ENCODE measurements at places on chromosomes 3 and 15.
A peak's percentile ranks its signal among the peaks of the same experiment; 100 is the strongest.

DNA sequence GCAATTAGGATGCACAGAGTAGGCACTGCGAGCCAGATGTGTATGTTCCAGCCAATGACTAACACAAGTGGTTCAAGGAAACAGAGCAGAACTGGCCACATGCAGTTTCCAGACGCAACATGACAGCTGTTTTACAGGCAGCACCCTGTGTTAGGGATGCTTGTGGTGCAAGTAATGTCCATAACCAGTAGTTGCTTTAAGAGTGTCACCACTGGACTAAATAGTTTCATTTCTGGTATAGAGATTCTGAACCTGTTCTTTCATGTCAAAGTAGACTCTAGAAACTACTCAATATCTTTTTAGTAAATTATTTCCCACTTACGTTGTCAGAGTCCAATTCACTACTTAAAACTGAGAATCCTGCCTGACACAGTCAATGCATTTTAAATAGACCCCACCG is 14.5 kb upstream of the LPP start:
- DNase-seq = no peak

DNA sequence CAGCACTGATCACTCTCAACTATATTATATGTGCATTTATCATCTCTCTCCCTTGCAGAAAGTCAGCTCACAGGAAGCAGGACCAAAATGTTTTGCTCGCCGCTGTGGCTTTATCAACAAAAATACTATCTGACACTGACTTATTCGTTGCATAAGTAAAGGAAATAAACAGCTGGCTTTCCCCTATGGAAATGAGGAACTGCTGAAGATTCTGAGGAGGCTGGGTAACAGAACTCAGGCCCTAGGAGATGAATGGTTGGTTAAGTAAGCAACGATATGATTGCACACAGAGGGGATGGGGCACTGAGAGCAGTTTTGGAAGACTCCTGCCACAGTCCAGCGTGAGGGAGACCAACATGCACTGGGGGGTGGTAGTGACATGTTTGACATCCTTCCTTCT is 181.1 kb downstream of the STT3B start:
- peak; percentile 67 for DNase-seq

DNA sequence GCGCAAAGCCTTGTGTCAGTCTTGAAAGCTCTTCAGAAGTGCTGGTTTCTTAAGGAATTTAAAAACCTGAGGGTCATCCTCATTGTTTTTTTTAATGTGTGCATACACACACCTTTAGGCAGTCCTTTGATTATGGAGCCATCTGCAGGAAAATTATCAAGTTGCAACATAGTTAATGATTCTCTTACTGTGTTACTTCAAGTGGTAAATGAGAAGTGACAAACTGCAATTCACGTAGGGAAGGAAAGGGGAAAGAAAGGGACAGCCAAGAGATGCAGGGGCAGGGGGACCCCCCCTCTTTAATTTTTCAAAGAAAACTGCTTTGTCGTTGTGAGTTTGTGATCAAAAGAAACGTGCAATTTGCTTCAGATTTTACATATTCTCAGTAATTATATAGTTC is 162.4 kb upstream of the CGNL1 start:
- DNase-seq = peak; percentile 31

DNA sequence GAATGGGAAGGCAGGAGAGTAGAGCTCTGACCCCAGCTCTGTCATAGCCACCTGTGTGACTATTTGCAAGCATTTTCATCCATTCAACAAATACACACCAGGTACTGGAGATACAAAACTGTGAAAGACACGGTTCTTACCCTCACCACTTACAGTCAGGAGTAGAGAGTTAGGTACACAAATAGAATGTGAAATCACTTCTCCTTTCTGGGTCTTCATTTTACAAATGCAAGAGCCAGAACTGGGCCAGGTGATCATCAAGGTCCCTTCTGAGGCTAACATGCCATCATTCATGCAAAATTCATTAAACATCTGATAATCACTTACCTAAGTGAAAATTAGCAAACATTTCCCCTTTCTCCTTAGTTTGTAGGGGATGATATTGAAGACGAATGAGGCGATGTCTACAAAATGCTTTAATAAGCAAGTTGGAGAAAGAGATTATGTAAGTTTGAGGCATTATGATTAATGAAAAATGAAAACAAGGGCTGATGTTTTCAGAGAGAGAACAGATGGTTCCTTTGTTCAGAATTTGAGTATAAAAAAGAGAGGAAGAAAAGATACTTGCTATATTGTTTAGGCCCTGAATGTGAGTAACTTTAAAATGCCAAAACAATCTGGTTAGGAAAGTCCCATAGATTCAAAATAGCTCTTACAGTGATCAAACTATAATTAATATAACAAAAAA is 88.6 kb downstream of the LPP start:
- no peak for DNase-seq

DNA sequence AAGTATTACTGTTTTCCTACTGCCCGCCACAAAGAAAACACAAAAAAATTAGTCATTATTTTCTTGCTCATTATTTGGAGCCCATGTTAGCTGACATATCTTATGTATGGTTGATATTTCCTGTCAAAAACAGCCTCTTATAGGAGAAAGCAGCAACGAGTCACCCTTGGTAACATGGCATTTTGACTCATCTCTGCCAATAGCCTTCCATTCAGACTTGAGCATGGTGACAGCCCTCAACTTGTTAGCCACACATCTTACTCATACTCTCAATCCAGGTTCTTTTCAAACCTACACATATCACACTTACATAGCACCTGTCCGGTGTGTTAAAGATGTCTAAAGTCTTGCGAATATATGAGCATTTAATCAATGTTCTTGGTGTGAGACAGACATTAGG is 109.4 kb upstream of the SAMMSON start:
- peak; percentile 46 for DNase-seq

- no peak for DNase-seq
Measured at GRCh38 chr3:139201446-139202225, 142.2 kb upstream of the MRPS22 start.

DNA sequence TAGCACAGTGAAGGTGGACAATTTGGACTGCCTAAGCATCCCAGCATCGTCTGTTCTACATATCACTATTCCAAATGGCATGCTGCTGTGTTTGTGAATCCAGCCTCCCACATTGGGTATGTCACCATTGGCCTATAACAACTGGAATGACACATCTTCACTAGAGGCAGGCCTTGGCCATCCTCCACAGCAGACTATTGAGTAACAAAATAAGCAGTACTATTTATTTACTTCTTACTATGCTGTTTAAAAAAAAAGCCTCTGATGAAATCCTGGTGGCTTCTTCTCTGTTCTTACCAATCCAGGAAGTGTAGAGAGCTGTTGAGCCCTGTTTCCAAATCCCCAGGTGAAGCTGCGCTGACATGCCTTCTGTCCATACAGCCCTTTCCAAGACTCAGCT is 30.6 kb upstream of the CERS3 start:
- peak; percentile 68 for DNase-seq

DNA sequence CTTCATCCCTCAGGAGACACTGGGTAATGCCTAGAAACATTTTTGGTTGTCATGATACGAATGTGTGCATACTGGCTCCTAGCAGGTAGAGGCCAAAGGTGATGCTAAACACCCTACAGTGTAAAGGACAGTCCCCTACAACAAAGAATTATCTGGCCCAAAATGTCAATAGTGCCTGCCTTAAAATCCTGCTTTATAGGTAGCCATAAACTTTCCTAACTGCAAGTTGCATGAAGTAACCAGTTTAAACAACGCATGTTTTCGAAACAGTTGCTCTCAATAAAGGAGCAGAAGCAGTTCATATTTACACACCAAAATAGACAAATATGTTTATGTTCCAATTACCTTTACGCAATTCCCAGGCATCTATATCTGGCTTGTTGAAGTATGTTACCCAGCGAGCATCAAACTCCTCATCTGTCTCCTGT is 9.1 kb downstream of the COX5A start:
- DNase-seq = no peak

- peak; percentile 11 for DNase-seq
Measured at GRCh38 chr3:51340013-51340829, 44.9 kb upstream of the MANF start.

DNA sequence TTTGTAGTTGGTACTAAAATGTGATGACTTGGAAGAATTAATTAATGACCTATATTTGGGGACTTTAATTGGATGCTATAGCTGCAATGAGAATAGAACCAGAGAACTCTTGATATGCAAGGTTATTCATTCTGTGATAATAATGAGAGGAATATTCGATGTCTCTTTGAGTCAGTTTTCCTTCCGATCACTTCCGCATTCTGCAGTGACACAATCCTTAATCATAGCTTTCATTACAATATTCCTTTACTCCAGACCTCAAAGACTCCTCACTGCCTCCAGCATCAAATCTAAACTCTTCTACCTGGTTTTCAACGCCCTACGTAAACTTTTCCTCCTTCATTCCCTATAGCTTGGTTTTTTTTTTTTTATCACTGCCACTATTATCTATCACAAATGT is 21.6 kb downstream of the B3GNT5 start:
- DNase-seq = peak; percentile 67

DNA sequence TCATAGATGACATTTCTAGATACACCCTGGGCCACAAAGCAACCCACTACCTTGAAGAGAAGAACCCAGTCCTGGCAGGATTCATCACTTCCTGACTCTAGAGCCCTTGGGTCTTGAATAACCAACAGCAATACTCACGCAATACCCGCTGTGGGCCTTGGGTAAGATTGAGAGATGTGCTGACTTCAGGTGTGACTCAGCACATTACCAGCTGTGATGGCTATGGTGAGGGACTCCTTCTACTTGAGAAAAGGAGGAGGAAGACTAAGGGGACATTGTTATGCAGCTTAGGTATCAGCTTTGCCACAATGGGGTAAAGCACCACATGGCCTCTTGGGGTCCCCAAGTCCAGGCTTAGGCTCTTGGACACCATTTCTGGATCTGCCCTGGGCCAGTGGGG is 14.9 kb downstream of the C3orf33 start:
- peak; percentile 9 for DNase-seq

DNA sequence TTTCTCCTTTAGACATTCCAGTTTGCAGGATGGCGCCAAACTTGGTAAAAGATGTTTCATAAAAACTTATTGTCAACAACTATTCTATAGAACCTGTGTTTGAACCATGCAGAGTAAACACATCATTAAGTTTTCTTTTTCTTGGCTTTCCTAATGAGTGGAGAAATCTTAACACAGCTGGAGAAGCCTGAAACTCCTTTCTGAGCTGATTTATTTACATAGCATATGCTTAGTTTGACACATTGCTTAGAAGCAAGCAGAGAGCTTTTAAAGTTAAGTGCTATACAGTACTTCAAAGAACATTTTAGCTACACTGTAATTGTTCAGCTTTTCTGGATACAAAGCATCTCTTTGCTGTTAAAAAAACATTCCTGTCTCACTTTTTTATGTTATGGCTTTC is 61.0 kb upstream of the PAQR5 start:
- no peak for DNase-seq

DNA sequence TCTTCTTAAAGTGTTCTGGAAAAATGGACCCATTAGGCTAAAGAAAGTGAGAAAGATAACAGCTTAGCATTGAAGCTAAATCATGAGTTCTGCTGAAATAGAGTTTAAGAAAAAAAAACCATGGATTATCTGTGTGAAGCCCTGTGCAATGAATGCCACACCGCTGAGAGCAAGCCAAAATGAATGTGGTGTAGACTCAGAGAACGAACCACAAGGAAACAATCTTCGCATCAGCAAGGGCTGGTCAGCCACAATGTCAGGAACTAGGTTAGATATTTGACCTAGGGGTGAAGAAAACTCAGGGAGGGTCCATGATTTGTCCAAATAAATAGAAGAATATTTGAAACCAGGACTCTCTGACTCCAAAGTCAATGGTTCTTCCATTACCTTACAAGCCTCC is 91.4 kb upstream of the MEX3B start:
- no peak for DNase-seq

GRCh38 chr3:124256156-124256555 is 264.2 kb upstream of the ROPN1 start:
- DNase-seq = no peak

GRCh38 chr3:156764751-156765150 is 61.4 kb upstream of the LEKR1 start:
- DNase-seq = peak; percentile 43

- DNase-seq = no peak
Measured at GRCh38 chr3:183148056-183148455, 14.5 kb downstream of the LAMP3 start.

GRCh38 chr15:74182131-74182530 is 8.6 kb downstream of the ISLR start:
- DNase-seq = no peak

- DNase-seq = peak; percentile 5
Measured at GRCh38 chr3:53457068-53457467, 37.3 kb upstream of the CACNA1D start.

DNA sequence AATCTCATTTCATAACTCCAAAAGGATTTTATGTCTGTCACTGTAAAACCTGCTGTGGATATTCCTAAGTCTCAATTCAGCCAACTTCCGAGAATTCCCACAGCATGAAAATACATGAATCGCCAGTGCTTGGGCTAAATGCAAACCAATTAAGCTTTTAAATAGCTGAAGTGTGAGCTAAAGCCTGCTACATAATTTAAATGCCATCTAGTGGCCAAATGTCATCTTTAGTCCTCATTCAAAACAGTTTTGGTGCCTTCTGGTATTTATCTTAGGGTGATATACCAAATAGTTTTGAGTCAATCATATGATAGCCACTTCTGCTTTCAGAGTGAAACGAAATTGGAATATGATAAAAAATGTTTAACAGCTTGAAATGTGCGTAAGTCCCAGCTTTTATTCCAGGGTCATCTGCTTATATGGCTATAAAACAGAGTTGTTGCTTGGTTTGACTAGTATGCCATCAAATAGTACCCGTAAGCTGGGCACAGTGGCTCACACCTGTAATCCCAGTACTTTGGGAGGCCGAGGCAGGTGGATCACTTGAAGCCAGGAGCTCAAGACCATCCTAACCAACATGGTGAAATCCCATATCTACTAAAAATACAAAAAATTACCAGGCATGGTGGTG is 41.8 kb upstream of the CCNL1 start:
- DNase-seq = peak; percentile 67

GRCh38 chr3:32797776-32798175 is 20.0 kb upstream of the TRIM71 start:
- DNase-seq = no peak

DNA sequence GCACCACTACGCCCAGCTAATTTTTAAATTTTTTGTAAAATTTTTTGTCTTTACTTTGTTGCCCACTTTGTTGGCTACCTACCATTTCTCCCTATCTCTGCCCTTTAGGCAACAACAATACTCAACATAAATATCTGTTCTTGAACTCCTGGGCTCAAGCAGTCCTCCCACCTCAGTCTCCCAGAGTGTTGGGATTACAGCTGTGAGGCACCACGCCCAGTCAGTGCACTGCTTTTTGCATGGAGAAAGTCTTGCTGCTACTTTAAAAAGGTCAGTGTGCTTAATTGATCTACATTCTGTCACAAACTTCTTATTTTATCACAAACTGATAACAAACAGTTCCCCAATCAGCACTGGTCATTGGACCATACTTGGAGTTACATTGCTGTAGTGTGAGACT is 8.0 kb downstream of the USP8 start:
- no peak for DNase-seq

GRCh38 chr3:24120434-24120833 is 175.3 kb downstream of the NR1D2 start:
- no peak for DNase-seq

GRCh38 chr3:148992027-148992634 is 791 bp downstream of the GYG1 start:
- peak; percentile 46 for DNase-seq
